Activated CD4-positive, alpha-beta T cell treated with anti-CD3 and anti-CD28 coated beads, Interleukin-2, Interleukin-4, amounts not matched to agents 100 ng/mL and 50 ng/mL, durations not matched to agents 16 hours and 8 hours (primary cell): ENCODE measurements at places on chromosomes 1 and 21.

GRCh38 chr1:170274131-170274501 lies 128.4 kb downstream of the NTMT2 start:
- DNase-seq, result no peak

DNA sequence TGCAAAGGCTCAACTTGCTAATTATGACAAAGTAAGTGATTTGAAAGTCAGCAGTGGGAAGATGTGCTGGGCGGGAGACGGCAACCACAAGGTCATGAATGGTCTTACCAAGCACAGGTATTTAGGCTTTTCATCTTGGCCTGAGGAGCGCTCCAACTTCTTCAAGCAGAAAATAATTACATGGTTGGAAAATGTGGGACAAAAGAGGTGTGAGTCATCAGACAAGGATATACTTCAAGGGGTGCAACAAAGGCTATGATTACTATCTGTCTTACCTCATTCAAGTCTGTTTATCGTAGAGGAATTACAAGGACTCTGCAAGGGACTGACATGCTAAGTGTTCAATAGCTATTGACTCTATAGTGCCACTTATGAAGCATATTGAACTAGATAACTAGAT lies 2005.7 kb downstream of the MRPL39 start:
- DNase-seq, result no peak

- DNase-seq, result no peak
These were observed 1096.7 kb downstream of the KCNT2 start for GRCh38 chr1:195511501-195511900.

DNA sequence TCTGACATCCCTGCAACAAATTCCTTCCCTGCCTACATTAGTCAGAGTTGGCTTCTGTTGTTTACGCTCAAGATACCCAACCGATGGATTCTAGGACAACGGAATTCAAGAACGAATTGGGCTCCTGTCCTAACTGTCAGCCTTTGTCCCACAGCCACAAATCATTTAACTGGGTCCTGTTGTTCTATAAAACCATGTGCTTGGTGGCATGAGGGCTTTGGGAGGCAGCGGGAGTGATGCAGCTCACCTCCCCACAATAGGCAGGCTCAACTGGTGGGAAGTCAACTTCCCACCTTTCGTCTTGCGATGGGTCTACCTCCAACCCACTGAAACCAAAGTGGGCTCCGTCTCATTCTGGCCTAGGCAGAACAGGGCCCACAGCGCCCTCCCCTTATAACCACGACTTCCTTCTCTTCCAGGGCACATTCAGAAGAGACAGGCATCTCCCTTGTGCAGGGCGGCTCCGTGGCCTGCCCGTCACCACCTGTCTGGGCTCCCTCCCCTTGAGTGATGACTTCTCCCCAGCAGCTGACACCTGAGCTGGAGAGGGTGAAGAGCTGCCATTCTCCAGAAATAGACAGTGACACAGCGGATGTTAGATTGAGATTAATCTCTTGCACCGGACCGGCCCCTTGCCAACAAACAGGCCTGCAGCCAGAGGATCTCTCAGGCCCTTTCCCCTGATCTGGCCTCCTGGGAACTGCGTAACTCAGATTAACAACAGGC lies 26.5 kb downstream of the LRRC38 start:
- no peak for DNase-seq

DNA sequence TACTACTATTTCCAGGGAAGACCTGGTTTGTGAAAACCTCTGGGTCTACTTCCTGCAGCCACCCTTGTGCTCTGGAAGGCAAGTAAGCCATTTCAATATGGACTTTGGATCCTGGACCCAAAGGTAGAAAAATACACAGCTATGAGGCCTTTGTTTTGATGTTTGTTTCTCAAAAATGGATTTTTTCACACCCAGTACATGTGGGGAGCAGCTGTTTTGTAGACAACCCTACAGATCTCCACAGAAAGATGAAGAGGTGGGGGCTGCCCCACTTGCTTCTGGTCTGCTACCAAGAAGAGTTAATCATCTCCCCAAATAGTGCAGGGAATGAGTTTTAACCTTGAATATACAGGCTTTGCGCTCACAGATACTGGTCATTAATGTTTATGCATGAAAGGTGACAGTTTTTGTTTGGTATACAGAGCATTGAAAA lies 29.2 kb downstream of the ZNF281 start:
- no peak for DNase-seq

- DNase-seq, result no peak
These were observed 691 bp upstream of the MPZL1 start for GRCh38 chr1:167720965-167721616.

- no peak for DNase-seq
These were observed 14.7 kb downstream of the PKN2 start for GRCh38 chr1:88698764-88699163.

DNA sequence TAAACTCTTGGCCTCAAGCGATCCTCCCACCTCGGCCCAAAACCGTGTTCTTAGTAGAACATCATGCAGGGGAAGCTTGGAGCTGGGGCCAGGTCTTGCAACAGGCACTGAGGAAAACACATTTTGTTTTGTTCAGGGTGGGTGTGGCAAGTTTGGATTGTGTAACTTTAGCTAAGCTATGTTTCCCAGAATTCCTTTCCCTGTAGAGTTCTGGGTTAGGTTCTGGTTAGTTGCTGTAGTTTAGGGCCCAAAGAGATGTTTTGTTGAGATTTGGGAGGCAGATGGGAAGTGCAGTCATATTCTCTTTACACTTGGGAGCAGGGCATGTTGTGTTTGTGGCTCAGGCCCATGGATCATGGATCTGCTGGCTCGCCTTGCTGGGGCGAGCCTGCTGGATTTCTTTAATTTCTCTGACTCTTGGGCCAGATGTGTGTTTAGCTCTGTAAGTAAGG lies 24.0 kb downstream of the PLA2G5 start:
- DNase-seq, result no peak

DNA sequence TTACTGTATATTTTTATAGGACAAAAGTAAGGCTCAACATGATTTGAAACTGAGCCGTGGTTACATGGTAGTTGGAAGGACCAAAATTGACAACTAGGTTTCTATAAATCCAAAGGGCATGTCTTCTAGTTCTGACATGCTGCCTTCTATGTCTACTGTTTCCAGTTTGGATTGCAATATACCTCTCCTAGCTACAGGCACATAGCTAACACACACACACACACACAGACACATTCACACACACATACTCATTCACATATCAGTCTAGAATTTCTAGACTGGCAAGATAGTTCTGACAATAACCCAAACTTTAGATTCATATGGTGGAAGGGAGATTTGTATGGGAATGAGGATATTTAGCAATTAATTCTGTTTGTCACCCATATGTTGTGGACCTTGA lies 544.8 kb upstream of the CAMK1G start:
- no peak for DNase-seq

DNA sequence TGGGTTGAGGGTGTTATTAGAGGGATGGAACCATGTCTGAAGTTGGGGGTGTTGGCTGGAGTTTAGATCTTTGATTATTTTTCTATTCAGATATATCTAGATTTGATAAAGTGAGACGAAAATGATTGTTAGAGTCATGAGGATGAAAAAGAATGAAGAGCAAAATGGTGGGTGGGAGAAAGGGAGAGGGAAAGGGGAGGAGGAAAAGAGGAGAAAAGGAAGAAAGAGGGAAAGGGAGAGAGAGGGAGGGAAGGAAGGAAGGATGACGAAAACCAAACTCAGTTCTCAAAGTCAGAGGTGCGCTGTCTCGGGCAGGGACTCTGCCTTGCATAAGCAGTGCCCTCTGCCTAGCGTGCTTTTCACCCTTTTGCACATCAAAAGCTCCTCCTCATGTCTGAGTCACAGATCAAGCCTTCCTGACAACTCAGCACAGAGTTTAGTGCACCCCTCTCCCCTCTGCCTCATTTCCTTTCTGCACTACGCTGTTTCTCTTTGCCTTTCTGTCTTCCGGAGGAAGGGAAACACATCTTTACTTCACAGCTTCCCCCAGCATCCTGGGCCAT lies 225.8 kb upstream of the PROX1 start:
- peak; percentile 40 for DNase-seq

- DNase-seq, result no peak
These were observed 683.4 kb downstream of the PTPRC start for GRCh38 chr1:199322278-199322677.

GRCh38 chr1:54795841-54796468 lies 5.2 kb downstream of the TTC22 start:
- no peak for DNase-seq

- no peak for DNase-seq
These were observed 2.5 kb downstream of the IL24 start for GRCh38 chr1:206899717-206900116.

DNA sequence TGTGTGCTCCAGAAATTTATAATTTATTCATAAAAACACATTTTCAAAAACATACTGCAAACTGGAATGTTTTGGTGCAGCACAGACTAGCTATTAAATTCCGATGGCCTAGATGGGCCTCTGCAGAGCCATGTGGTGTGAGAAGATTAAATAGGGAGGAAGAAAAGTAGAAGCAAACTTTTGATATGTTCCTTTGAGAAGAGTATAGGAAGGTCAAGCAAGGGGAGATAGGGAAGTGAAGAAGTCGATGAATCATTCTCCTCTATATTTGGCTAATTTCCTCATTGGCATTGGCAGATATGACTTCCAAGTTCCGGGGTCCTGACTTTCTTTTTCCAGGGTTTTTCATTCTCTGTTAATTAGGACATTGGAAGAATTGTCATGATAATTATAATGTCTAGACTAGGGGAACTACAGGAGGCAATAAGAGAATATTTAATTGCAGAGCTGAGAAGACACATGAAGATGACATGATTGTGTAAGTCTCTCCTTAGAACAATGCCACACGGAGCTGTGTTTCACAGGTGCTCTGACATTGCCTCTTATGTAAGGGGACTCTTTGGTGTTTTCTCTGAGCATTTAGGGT lies 19.3 kb upstream of the ZNF326 start:
- DNase-seq, result no peak
